Thymus (tissue), 14 donors: ENCODE measurements at places on chromosomes 3 and 15.
A peak's percentile ranks its signal among the peaks of the same experiment; 100 is the strongest.

GRCh38 chr3:149356044-149356592 is 21.3 kb downstream of the TM4SF1 start:
- DNase-seq: no peak

- no peak for DNase-seq
These were observed 30.6 kb downstream of the SATB1 start for GRCh38 chr3:18394384-18394995.

- DNase-seq: no peak
These were observed 104.2 kb upstream of the TGFBR2 start for GRCh38 chr3:30502051-30502741.

- DNase-seq: no peak
These were observed 22.0 kb upstream of the NANOGP8 start for GRCh38 chr15:35107122-35107521.

GRCh38 chr3:30428251-30428650 is 178.2 kb upstream of the TGFBR2 start:
- no peak for DNase-seq

DNA sequence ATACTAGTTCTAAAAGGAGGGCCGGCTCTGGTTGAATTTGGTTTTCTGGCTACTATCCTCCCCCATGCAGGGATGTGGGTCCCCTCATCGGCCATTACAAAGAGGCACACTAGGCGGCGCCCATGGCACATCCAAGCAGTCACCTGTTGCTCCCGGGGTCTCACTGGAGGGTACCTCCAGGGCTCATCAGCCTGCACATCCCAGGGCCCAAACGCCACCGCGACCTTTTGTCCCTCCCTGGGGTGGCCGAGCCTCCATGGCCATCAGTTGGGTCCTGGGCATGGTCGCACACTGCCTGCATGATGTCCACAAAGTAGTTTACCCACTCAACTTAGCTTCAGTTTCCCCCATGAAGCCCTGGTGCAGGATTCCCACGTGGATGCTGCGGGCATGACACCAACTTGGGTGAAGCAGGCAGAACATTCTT is 28.3 kb downstream of the IDH3A start:
- peak; percentile 62 for DNase-seq

DNA sequence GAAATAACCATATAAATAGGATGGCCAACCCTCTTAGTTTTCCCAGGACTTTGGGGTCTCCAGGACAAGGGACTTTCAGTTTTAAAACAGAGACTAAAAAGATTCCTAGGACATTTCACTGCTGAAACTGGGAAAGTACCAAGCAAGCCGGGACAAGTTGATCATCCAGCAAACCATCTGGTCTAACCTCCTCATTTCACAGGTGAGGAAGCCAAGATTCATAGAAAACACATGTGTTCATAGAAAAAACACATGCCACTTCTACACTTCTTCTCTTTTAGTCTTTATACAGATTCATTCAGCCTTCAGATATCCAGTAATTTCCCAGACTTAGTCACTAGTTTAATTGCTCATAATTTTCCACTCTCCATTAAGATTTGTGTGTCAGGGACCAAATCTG is 165.6 kb upstream of the CCDC54 start:
- DNase-seq: no peak

- no peak for DNase-seq
These were observed 139.9 kb downstream of the GREM1 start for GRCh38 chr15:32857732-32858131.

- DNase-seq: no peak
These were observed 101.3 kb upstream of the SLCO3A1 start for GRCh38 chr15:91752081-91752785.

GRCh38 chr15:96947296-96948229 is 617.1 kb downstream of the NR2F2 start:
- no peak for DNase-seq

DNA sequence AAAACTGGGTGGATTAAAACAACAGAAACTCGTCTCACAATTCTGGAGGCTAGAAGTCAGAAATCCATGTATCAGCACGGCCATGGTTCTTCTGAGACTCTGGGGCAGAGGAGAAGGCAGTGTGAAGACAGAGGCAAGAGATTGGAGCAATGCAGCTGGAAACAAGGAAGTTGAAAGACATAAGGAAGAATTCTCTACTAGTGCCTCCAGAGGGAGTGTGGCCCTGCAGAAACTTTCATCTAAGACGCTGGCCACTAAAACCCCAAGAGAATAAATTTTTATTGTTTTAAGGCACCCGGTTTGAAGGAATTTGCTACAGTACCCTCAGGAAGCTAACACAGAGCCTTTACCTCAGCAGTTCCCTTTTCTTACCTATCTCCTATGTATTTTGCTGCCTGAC is 1012.2 kb upstream of the CADM2 start:
- DNase-seq: no peak

GRCh38 chr3:196544491-196544992 is 23.8 kb downstream of the WDR53 start:
- DNase-seq: no peak

DNA sequence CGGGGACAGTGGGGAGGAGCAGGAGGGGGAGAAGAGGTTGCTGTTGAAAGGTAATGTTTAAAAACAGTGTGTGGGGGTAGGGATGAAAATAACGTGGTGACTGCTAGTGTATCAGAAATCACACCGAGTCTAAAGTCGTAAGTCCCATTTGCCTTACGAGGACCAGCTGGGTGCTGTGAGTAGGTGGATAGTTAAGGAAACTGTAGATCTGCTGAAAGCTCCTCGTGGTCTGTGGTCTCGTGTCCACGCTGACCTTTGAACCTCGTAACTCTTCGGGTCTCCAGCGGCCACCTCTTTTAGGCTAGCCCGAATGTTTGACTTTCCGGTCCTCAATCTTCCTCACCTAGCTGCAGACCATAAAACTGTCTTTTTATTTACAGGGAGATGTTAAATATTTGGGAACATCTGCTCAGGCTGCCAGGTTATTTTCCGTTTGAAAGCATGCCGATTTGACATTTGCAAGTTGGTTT is 29.3 kb upstream of the ST3GAL6 start:
- DNase-seq: peak; percentile 24

GRCh38 chr15:100229181-100230163 is 112.3 kb downstream of the ADAMTS17 start:
- peak; percentile 20 for DNase-seq

- DNase-seq: no peak
These were observed 1534.6 kb downstream of the SI start for GRCh38 chr3:163543662-163544061.

- DNase-seq: no peak
These were observed 169.7 kb downstream of the RSRC1 start for GRCh38 chr3:158279609-158280008.
